Fibroblast of the aortic adventitia (primary cell): ENCODE measurements at places on chromosomes 5 and 9. TPM values are rescaled to one million over a fixed set of nuclear protein-coding genes. Genes with fewer than 3 reads are reported as not detected.

Gene ST8SIA4
- total RNA-seq = 0.25 and 0.54 TPM in 2 replicates

Gene SPATA31D4
- total RNA-seq = not detected in 2 replicates

Gene OR1J2
- total RNA-seq = 1.6 TPM in 1 of 2 replicates, not detected in the other

Gene SLC46A2
- not detected in 2 replicates for total RNA-seq

Gene OR13C2
- not detected in 2 replicates for total RNA-seq

Gene SAXO1
- total RNA-seq = 0.08 and 0.18 TPM in 2 replicates

Gene FGD3
- not detected in 2 replicates for total RNA-seq

Gene IRX4
- not detected in 2 replicates for total RNA-seq

Gene ECM2
- total RNA-seq = 23.3 and 74.6 TPM in 2 replicates

Gene MRPL36
- 3.8 and 47.9 TPM in 2 replicates for total RNA-seq

Gene RNF208
- 0.45 TPM in 1 of 2 replicates, not detected in the other for total RNA-seq

Gene SH3TC2
- total RNA-seq = 1.6 and 4.1 TPM in 2 replicates

Gene KIF4B
- total RNA-seq = not detected in 2 replicates

Gene FST
- 80.2 and 104 TPM in 2 replicates for total RNA-seq

Gene CBY3
- not detected in 2 replicates for total RNA-seq

Gene RNF183
- total RNA-seq = not detected in 2 replicates

Gene ROPN1L
- 0.63 TPM in 1 of 2 replicates, not detected in the other for total RNA-seq

Gene STPG3
- not detected in 2 replicates for total RNA-seq
